ENCODE measurements at places on chromosomes 13 and 19.
A peak's percentile ranks its signal among the peaks of the same experiment; 100 is the strongest.

- no peak for DNase-seq
Observed at GRCh38 chr13:64130171-64130570, 2714.5 kb upstream of the PCDH20 start.

DNA sequence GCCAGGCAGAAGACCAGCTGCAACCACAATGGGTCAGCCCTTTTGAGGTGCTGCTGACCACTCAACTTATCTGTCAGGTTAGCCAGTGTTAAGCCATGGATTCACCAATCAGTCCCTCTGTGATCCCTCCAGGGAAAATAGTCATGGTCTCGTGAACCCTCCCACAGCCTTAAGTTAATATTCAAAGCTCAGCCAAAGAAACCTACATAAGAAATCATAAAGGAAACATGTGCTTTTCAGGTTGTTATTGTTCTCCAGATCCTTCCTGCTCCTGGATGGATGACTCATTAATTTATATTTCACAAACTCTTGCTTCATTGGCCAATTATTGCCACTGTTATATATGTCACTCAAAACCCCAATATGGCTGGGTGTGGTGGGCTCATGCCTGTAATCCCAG is 161.9 kb downstream of the B3GLCT start:
- DNase-seq: no peak

- peak; percentile 71 for DNase-seq
Observed at GRCh38 chr19:40716031-40716481, 630 bp downstream of the COQ8B start.

GRCh38 chr19:4229179-4229931 is at the start of gene EBI3:
EBI3 (plus strand) TSS chr19:4229523; CDS start chr19:4229551, 28 bp downstream.
- peak; percentile 65 for DNase-seq

DNA sequence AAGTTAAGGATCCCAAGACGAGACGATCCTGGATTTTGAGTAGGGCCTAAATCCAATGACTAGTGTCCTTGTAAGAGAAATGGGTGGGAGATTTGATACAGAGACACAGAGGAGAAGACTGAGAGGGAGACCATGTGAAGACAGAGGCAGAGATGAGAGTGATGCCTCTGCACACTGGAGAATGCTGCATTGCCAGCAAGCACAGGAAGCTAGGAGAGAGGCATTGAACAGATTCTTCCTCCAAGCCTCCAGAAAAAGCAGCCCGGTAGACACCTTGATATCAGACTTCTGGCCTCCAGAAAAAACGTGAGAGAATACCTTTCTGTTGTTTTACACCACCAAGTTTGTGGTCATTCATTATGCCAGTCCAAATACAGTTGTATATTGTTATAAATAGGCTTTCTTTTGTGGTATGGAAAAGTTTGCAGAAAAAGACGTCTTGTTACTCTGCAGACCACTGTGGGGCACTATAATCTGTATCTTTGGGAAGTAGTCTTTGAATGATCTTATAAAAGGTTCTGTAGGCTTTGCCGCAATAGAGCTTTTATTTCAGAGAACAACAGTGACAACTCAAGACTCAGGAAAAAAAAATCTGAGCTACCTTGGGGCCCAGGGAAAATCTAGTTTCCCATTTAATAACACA is 17.9 kb upstream of the RFC3 start:
- no peak for DNase-seq

- no peak for DNase-seq
Observed at GRCh38 chr13:52414051-52414450, 8.1 kb upstream of the THSD1 start.

DNA sequence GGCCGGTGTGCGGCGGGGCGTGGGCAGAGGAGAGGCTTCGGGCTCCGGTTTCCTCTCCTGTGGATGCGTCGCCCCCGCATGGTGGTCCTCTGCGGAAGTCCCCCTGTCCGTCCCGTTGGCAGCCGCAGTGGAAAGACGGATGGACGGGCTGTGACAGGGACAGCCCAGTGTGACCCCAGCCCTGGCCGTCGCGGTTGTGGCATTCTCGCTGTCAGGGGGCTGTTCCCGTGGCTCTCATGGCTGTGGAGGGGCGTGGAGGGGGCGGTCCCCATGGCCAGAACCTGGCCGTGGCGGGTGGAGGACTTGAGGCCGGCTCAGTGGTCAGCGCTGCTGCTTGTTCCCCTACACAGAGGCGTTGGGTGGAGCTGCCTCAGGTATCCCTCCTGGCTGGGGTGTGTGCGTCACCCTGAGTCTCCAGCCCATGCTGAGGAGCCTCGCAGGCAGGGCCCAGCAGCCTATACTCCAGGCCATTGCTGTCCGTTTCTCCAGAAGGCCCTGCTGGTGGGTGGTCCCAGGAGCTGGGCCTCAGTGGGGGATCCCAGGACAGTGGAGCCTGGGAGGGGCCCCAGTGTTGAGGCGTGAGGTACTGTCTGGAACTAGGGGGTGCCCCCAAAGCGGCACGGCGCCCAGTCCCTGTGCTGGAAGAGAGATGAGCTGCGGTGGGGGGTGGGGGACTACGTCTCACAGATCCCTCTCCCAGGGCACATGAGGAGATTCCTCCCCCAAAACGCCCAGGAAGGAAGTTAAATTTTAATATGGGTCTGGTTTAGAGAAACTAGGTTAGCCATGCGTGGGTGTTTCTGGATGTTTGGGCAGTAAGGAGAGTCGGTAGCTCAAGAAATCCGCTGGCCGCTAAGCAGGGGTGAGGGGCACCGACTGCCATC is 20.3 kb downstream of the CSNK1G2 start:
- DNase-seq: no peak

GRCh38 chr13:34250151-34250670 is 432.3 kb downstream of the RFC3 start:
- no peak for DNase-seq

DNA sequence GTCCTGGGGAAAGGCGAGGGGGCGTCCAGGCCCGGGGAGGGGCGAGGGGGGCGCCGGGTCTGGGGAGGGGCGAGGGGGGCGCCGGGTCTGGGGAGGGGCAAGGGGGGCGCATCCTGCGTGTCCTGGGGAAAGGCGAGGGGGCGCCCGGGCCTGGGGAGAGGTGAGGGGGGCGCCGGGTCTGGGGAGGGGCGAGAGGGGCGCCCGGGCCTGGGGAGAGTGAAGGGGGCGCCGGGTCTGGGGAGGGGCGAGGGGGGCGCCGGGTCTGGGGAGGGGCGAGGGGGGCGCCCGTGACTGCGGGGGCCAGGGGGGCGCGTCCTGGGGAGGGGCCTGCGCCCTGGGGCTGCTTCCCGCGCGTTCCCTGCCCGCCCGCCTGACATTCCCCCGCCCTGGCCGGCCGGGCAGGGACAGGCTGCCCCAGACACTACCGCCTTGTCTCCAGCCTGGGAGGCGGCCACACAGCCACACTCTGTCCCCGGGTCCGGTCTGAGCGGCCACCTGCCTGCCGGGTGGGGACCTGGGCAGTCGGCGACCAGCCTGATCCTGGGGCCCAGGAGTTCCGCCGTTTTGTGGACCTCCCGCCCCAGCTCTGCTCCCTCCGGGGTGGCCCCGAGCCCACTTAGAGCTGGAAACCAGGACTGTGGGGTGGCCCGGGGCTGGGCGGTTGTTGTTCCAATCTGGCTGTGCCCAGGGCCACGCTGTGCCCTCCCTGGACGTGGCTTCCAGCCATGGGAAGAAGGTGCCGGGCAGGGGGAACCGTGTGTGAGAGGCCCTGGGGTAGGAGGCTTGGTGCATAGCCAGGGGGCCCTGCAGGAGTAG is 11.8 kb downstream of the PALM start:
- DNase-seq: no peak

GRCh38 chr19:14528419-14529253 is 758 bp upstream of the TECR start:
- no peak for DNase-seq

- no peak for DNase-seq
Observed at GRCh38 chr13:26742691-26743358, 17.8 kb downstream of the GPR12 start.

DNA sequence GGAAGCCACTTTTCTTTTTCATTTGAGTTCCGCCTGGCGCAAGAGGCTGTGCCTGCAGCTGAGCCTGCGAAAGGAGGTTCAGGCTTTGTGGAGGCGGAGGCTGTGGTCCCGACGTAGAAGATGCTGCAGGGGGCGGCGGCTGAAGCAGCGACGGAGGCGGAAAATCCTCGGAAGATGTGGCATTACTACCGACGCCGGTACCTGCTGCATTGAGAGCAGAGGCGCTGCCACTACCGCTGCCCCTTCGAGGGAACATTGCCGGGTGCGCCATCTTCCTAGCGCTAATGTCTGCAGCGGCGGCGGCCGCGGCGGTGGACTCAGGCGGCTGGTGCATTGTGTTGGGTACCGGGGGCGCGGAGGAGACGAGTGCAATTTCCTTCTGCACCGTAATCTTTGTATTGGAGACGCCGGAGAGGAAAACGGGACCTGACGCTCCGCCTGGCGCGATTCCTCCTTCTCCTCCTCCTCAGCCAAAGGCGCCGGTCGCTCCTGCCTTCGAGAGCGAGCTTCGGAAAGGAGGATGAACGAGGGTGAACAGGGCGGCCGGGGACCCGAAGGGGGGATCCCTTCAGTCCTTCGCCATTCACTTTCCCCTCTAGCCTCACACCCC is at the start of gene TSC22D1:
TSC22D1 (minus strand) TSS at position 590 of the 610 bp plus-strand sequence; CDS start at position 334, 256 bp downstream.
- peak; percentile 40 for DNase-seq

- DNase-seq: no peak
Observed at GRCh38 chr19:44792281-44792680, 14.6 kb downstream of the CBLC start.

DNA sequence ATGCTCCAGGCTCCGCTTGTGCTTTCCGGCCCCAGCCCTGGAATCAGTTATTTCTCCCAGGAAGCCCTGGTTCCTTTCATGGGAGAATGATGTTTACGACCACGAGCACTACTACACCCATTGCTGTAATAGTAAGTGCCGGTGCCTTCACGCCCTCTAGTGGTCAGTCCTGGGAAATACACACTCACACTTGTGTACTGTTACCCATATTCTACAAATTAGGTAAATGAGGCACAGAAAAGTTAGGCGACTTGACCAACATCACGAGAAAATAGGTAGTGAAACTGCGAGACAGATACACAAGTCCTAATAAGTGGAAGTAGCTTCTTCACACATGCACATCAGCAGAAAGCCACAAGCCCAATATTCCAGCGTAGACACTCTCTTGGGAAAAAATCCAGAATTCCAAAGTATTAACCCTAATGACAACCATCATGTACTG is 21.7 kb downstream of the CEACAM21 start:
- peak; percentile 67 for DNase-seq

GRCh38 chr13:66425741-66426140 is 804.4 kb downstream of the PCDH9 start:
- DNase-seq: no peak

DNA sequence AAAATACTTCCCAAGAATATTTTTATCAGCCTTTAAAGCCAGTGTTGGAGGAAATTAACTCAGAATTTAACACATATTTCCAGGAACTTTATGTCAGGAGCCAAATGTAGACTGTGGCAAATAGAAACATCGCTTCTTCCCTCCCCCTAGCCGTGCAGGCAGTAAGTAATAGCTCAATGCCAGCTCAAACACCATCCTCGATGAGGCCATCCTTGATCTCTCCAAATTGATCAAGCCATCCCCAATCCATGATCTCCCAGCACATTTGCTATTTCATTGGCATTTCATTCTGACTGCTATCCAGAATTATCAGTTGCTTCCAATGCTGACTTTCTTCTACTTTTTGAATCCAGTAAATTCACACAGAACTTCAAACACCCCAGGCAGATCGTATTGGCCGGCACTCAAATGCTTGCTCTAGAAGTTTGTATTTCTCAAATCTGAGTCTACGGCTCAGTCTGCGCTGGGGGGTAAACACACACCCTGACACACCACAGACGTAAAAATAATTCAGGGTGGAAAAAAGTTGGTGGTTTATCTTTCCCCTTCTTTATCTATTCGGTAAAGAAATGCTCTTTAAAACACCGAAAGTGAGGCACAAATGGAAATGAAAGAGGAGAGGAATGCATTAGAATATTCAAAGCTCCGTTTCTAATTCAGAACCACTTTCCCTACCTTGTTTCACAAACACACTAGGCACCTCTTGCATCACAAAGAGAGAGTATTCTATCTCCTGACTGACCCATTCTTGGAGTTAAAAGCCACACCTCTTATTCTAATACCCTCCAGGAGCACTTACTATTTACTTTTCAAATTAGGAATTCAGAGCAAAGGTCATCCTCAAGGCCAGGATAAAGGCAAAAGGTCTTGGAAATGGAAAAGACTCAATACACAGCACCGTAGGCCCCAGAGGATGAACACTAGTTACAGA is 991 bp downstream of the OBI1 start:
- DNase-seq: no peak

DNA sequence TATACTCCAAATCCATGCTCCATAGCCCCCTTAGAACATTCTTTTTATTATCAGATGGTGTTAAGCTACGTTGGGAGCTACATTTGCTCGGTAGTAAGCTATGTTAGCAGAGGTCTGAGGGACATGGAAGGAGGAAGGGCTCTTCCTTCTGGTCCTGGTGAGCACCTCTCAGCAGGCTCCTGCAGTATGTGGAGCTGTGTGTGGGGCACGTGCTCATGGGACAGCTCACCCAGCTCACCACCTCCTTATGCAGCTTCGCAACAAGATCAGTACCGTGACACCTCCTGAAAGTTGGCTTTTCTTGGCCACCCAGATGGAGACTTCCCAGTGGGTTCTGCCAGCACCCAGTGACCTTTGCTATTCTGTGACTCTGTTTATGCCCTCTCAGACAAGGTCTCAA is 400.5 kb upstream of the SLC10A2 start:
- DNase-seq: no peak

GRCh38 chr19:7442423-7442822 is 46.4 kb downstream of the PEX11G start:
- no peak for DNase-seq

- DNase-seq: no peak
Observed at GRCh38 chr13:48660361-48661076, 6.8 kb downstream of the CYSLTR2 start.
